ENCODE measurements at places on chromosomes 13 and 19.

DNA sequence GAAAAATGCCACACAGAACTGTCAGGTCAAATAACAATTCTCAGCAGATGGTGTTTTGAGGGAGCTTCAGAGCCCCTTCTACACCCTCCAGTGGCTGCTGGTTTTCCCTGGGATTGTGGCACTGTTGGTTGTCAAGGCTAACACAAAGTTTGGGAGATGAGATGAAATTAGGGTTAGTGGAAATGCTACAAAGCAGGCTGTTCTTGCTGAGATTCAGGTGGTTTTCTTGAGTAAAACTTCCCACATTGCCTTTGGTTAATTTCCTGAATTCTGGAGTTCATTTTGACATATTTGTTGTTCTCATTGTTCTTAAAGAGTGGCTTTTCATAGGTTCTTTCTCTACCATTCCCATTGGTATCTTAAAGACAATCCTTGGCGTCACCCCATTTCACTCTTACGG lies 22.1 kb downstream of the MED4 start:
- DNase-seq = no peak

DNA sequence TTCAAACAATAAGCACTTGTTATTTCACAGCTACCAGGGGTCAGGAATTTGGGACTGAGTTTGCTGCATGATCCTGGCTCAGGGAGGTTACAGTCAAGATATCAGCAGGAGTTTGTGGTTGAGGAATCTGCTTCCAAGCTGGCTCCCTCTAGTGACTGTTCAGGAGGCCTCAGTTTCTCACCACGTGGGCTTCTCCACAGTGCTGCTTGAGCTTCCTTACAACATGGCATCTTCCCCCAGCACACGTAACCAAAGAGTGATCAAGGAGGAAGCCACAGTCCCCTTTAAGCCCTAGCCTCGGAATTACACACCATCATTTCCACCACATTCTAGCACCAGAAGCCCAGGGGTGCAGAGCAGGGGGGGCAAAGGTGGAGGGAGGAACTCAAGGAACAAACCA lies 28.8 kb downstream of the CELF5 start:
- no peak for DNase-seq

DNA sequence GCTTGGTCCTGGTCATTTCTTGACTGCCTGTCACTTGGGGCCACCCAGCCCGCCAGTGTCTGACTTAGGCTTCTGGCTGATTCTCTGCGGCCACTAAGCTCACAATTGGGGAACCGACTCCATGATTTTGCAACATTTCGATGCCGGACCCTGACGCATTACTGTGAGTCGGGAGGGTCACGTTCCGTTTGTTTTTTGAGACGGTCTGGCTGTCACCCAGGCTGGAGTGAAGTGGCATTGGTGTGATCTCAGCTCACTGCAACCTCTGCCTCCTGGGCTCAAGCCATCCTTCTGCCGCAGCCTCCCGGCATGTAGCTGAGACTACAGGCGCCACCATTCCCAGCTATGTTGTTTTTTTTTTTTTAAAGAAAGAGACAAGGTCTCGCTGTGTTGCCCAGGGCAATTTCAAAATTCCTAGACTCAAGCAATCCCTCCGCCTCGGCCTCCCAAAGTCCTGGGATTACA lies 3.2 kb upstream of the ADAT3 start:
- no peak for DNase-seq

DNA sequence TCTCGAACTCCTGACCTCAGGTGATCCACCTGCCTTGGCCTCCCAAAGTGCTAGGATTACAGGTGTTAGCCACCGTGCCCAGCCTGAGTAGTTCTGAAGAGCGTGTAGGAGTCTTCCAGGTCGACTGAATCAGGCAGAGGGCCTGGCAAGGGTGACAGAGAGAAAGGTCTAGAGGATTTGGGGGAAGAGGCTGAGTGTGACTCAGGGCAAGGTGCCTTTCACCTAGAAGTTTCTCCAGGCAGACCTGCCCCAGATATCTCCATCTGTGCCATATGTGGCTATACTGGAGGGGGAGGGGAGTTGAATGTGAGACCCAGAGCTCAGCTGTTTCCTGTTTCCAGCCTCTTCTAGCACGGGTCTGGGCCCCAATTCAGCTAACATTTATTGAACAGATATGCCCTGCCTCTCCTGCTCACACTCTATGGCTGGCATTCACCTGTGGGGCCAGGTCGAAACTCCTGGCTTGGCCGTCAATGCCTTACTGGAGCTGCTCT lies 1.3 kb downstream of the CCDC159 start:
- no peak for DNase-seq

DNA sequence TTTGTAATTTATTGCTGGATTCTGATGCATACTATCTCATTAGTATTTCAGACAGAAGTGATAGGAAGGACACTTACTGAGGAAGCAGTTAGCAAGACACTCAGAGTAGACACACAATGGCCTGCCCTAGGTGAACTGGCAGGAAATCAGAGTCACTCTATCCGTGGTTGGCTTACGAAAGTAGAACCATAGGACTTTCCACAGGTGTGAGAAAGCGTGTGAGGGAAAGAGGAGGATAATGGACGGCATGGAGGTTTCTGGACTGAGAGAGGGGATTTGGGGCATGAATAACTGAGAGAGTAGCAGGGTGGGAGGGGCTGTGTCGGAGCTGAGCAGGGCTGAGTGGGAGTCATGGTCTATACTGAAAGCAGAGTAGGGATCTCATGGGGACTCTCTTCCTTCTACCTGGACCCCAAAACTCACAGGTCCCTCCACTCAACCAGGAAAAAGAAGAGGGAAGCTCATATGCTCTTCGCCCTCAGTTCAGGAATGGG lies 18.7 kb upstream of the EID2 start:
- no peak for DNase-seq

- no peak for DNase-seq
Measured at GRCh38 chr13:58804832-58805231, 1173.3 kb downstream of the PCDH17 start.

DNA sequence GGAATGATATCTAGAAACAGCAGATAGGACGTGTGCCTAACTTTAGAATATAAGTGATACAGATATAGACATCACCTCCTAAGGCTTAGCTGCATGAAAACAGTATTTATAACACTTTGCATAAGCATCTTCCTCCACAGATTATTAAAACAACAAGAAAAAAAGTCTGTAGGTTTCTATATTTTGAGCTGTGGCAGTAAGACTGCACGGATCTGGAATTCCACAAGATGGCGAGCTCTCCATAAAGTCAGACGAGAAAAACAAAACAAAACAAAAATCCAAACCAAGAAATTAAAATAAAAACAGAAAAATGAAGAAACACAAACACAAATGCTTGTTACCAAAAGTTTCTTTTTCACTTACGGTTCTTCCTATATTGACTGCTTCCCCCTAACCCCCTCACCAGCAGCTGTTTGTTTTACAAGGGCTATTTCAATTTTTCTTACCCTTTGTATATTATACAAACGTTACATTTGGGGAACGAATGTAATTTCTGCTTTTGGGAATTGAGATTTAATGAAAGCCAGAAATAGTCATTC lies 285.8 kb downstream of the MYO16 start:
- no peak for DNase-seq
